IPS DF 19.7 (cell line): ENCODE measurements at places on chromosomes 6 and 20.
A peak's percentile ranks its signal among the peaks of the same experiment; 100 is the strongest.

GRCh38 chr6:17907406-17908229 is 79.8 kb downstream of the KIF13A start:
- no peak for DNase-seq

- no peak for DNase-seq
These were observed 40.3 kb downstream of the STX11 start for GRCh38 chr6:144190593-144190992.

GRCh38 chr20:38250609-38251008 is 9.9 kb downstream of the KIAA1755 start:
- peak; percentile 28 for DNase-seq

GRCh38 chr6:36912586-36912985 is 26.8 kb downstream of the C6orf89 start:
- no peak for DNase-seq

DNA sequence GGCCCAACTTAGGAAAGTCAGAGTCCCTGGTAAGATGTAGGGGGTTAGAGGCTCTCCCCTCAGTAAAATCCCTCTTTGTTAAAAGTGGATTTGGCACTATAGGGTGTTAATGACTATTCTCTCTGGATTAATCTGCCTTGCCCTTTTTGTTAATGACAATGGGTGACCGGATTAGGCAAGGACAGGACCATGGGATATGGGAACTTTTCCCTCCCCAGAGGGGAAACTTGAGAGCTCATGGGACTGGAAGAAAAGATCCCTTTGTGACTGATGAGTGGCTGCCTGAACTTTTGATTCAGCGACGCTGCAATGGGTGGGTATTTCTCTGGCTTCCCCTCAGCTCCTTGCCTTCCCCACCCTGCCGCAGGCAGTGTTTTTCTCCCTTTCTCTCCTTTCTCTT is 12.2 kb upstream of the TAAR9 start:
- DNase-seq: no peak

DNA sequence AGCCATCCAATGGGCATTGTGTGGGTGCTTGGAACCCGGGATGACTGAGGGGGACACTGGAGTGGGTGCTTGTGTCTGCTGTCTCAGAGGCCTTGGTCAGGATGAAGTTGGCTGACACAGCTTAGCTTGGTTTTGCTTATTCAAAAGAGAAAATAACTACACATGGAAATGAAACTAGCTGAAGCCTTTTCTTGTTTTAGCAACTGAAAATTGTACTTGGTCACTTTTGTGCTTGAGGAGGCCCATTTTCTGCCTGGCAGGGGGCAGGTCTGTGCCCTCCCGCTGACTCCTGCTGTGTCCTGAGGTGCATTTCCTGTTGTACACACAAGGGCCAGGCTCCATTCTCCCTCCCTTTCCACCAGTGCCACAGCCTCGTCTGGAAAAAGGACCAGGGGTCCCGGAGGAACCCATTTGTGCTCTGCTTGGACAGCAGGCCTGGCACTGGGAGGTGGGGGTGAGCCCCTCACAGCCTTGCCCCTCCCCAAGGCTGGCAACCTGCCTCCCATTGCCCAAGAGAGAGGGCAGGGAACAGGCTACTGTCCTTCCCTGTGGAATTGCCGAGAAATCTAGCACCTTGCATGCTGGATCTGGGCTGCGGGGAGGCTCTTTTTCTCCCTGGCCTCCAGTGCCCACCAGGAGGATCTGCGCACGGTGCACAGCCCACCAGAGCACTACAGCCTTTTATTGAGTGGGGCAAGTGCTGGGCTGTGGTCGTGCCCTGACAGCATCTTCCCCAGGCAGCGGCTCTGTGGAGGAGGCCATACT is 49.4 kb downstream of the PYGB start:
- no peak for DNase-seq

DNA sequence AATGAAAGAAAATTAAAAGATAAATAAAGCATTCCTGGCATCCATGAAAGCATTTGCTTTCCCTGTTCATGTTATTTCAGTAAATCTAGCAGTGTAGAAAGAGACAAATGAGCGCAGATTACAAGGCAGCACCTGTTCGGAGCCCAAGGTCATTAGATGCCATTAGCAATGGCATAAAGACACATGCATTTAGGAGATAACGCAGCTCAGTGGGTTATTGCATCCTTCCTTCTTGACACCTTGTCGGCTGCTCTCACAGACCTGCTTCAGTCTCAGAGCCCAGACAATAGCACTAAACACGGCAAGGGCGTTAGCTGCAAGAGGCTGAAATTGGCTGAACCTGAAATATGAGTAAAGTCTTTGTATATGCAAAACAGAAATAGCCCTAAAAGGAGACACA is 140.3 kb downstream of the ATXN1 start:
- DNase-seq: no peak

- DNase-seq: no peak
These were observed 45.1 kb upstream of the PHACTR3 start for GRCh38 chr20:59559024-59559817.

GRCh38 chr6:169415179-169415578 is 161.5 kb upstream of the THBS2 start:
- DNase-seq: no peak

DNA sequence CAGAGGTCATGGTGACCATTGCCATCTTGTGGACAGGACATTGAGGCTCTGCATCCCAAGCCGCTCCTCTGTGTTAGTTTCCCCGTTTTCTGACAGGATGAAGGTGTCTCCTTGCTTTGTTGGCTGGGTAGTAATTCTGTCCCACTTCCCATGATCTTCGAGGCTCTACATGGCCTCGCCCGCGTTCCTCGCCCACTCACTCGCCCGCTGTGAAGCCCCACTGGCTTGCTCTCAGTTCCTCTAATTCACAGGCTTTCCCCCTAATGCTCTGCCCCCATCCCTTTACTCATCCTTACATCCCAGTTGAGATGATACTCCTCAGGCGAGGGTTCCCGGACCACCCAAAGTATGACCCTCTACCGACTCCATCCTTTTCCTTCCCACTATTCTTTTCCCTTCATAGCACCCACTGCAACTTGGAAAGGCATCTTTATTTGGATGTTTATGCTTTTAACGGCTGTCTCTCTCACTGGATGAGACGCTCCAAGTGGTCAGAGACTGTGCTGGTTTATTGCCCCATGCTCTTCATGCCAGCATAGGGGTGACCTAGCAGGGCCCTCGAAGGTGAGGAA is 511 bp upstream of the SLC35B2 start:
- DNase-seq: no peak

DNA sequence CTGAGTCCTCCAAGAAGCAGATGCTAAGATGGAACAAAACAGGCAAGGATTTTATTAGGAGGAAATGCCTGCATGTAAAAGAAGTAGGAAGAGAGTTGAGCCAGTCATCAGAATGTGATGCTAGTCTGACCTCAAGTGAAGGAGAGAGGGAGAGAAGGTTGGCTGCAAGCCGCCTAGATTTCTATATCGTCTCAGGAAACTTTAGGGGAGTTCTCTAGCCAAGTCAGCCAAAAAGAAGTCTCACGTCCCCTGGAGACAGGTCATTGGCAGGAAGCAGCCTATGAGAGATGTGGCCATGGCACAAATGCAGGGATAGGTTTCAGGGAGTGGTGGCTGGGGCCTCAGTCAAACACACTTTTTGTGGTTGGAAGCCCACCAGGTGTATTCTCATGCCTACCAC is 378.0 kb downstream of the CD109 start:
- DNase-seq: no peak

GRCh38 chr6:56246881-56247653 is at the start of gene COL21A1:
Gene COL21A1 (minus strand): TSS chr6:56247580. CDS start chr6:56182618, 64,962 bp downstream.
- DNase-seq: peak; percentile 90

GRCh38 chr20:370151-370600 is 10.4 kb upstream of the TRIB3 start:
- no peak for DNase-seq

- no peak for DNase-seq
These were observed 225.4 kb downstream of the CDH4 start for GRCh38 chr20:61477451-61477861.

DNA sequence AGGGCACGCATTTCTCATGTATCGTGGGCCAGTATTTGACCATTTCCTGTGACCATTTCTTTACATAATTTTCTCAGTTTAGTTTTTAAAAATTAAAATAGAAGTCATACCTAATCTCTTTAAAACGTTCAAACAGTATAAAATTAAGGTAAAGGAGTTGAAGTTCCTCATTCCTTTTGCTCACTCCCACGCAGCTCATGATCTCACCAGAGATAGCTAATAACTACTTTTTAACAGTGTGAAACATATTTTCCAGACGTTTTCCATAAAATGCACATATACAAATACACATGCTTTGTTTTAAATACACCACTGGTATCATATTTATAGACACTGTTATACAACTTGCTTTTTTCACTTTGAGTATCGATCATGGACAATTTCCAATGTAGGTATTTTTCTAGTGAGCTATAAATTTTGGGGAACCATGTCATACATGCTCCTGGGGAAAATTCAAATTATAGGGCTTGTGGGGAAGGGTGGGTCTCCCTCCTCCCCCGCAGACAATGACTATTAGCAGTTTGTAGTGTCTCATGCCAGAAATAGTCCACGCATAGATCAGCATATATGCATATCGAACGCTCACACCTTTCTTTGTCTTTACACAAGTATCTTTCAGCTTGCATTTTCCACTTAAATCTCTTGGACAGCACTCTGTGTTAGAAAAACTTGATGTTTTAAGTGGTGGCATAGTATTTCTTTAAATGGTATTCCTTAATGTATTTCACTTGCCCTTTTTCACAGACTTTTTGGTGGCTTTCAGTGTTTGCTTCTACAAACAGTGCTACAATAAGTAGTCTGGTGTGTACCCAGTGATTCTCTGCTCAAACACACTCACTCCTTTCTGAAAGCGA is 145.5 kb upstream of the ZNF217 start:
- DNase-seq: no peak

DNA sequence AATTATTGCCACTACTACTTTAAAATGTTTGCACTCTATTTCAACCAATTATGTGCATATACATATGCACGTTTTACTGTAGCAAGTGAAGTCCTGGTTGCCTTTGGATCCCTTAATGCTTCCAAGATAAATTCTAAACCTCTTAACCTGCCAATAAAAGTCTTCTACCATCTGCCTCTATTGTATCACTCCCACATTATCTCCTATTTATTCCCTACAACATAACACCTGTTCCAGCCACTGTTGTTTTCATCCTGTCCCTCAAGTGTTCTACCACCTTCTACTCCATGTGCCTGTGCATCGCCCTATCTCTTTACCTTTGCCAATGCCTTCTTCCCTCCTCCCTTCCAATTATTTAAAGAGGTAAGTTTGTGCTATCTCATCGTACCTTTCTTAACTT is 499.0 kb upstream of the RNF217 start:
- DNase-seq: no peak

- DNase-seq: no peak
These were observed 42.2 kb downstream of the SIRPA start for GRCh38 chr20:1937316-1937976.

DNA sequence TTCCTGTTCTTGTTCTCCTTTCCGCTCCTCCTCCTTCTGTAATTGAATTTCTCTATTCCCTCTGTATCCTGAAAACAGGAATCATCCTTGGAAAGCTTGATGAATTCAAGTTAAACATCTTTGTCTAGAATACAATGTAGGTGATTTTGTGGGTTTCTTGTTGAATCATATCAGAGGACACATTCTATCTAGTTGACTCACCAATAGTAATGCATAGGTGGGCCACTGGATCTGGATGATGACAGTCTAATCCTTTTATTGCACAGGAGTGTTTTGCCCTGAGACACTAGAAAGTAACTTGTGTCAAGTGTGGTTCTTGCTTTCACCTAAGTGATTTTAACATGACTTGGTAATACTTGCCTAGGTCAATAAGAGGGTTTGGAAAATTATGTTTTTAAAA is 164.3 kb downstream of the RFPL4B start:
- DNase-seq: no peak

- DNase-seq: no peak
These were observed 14.2 kb downstream of the ANKRD66 start for GRCh38 chr6:46760925-46761324.

DNA sequence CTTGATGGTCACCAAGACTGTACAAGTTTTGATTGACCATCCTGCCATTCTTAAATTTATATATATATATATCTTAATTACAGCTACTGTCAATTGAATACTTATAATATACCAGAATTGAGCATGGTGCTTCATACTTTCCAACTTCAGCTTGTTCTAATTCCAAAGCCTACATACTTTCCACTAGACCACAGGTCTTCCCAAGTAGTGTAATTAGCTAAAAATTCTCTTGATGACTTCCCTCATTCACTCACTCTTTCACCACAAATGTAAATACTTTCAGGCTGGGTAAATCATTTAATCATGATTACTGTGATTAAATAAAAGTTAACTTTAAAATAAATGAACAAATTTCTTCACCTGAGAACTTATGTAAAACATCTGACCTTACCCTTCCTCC is 3.4 kb downstream of the ASF1A start:
- DNase-seq: no peak

DNA sequence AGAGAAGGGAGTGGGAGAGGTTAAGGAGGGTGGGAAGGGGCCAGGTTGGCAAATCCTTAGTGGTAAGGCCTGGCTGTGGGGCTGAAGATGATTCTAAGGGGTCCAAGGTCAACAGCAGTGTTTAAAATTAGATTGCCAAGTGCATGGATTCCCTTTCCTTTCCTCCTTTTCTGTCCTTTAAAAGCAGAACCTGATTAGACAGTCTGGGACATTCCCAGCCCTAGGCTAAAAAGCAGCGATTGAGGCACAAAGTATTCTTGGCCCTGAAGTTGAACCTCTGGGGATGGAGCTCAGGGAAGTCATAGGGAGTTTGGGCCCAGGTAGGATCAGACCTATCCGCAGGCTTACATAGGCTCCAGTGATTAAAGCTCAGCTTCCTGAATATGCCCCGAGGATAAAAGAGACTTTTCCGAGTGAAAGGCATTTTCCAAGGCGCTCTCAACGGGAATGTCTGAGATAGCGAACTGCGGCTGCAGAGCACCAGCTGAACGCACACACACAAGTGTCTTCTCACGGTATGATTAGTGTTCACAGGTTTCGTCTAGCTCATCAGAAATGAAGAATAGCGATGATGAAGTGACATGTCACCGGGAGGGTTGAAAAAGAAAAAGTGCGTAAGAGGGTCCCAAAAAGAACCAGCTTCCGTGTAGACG is 787 bp upstream of the CARMIL1 start:
- DNase-seq: no peak

DNA sequence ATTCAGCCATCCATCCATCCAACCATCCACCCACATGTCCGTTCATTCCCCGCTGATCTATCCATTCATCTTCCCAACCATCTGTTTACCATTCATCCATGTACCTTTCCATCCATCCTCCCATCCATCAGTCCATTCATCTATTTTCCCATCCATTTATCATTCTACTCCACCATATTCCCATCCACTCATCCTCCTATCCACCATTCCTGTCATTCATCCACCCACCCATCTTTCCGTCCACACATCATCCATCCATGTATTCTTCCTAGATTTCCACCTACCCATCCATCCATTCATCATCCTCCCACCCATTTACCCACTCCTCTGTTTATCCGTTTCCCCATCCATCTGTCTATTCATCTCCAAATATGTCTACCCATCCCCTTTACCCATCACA is 6.8 kb downstream of the BPIFB6 start:
- no peak for DNase-seq

- DNase-seq: no peak
These were observed 1183.8 kb downstream of the HACE1 start for GRCh38 chr6:103675807-103676406.

GRCh38 chr6:56815436-56815835 is 139.5 kb upstream of the BEND6 start:
- no peak for DNase-seq
